ENCODE measurements at places on chromosomes 7 and 10.

- DNase-seq: no peak
These were observed 230.5 kb upstream of the MBL2 start for GRCh38 chr10:53003094-53003493.

GRCh38 chr7:32611201-32612099 lies 116.2 kb downstream of the AVL9 start:
- DNase-seq: no peak

- no peak for DNase-seq
These were observed 38.8 kb upstream of the DNAH11 start for GRCh38 chr7:21504021-21504420.

DNA sequence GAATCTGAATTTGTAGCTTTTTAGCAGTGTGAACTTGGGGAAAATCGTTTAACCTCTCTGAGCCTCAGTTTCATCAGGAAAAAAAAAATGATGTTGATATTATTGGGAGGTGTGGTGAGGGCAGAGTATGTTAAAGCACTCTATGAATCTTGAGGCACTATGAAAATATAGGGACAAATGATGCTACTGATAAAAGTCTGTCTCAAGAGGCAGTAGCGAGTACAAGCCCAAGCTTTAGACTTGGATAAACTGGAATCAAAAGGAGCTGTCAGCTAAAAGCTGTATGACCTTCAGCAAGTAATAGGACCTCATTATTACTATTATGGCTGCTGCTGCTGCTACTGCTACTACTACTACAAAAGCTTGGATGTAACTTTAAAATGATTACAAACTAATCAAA lies 8.4 kb downstream of the ZNF277 start:
- DNase-seq: no peak

- no peak for DNase-seq
These were observed 7.5 kb upstream of the DNAJC1 start for GRCh38 chr10:22010973-22011408.

- DNase-seq: no peak
These were observed 645 bp downstream of the SLC26A4 start for GRCh38 chr7:107661081-107661864.

- no peak for DNase-seq
These were observed 35.8 kb downstream of the OTUD1 start for GRCh38 chr10:23474626-23475025.

GRCh38 chr10:132133005-132133404 lies 53.7 kb upstream of the DPYSL4 start:
- no peak for DNase-seq

- peak; percentile 34 for DNase-seq
These were observed 168.4 kb upstream of the IMMP2L start for GRCh38 chr7:111730476-111731300.

- no peak for DNase-seq
These were observed 92.4 kb downstream of the ARID5B start for GRCh38 chr10:61993711-61994401.

DNA sequence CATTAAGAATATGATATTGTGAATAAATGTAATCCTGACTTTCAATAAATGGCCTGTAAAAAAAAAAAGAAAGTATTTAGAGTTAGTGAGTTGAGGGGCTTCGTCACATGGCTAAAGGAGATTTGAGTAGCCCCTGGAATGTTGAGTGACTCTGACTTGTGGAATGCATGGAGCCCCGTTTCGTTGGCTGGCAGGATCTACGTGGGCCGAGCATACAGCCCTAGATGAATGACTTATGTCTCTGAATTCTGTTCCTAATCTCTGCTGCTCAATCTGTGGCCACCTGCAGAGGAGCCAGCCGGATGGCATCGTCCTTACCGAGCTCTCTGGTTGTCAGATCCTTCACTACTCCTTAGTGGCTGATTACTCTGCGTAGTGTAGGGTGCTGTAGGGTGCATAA lies 155.7 kb downstream of the MGMT start:
- DNase-seq: no peak

GRCh38 chr7:81469869-81470723 lies 299.8 kb downstream of the HGF start:
- DNase-seq: peak; percentile 23

DNA sequence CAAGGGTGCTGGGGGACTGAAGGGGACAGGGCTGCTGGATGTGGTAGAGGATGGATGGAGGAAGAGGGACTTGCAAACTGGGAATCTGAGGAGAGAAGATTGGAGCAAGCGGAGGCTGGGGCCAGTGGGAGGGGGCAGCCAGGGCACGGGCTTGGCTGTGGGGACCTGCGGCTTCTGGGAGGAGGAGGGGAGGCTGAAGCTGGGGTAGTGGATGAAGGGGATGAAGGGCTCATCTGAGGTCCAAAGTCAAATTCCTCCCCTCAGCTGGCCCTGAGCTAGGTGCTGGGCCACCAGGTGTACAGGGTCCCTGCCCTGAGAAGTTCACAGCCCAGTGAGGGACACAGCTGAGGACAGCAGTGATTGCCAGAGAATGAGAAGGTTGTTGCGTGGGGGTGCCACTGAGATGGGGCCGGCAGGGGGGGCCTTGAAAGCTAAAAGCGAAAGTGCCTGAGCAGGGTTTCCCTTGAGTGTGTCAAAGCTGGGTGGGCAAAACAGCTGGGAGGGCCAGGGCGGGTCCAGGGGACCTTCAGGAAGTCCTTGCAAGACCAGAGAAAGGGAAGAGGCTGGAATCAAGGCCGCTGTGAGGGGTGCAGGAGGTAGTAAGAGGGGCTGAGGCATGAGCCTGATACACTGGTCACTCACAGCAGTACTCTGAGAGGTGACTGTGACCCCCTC lies 75.2 kb downstream of the MYL10 start:
- no peak for DNase-seq

DNA sequence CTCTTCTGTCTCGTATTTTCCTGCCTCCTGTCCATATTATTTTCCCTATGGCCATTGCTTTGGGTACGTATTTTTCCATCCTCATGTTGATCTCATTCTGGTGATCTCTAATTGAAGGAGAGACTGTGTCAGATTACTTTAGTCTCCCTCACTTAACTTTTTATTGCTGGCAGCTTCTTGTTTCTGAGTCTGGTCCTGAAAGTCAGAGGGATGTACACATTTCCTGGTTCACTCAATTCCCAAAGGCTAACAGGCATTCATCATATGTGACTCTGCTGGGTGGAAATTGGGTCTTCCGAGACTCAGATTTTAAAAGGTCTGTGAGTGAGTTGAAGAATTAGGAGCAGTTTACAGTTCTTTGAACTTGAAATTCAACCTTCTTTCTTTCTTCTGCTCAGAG lies 10.9 kb downstream of the UMAD1 start:
- DNase-seq: no peak

DNA sequence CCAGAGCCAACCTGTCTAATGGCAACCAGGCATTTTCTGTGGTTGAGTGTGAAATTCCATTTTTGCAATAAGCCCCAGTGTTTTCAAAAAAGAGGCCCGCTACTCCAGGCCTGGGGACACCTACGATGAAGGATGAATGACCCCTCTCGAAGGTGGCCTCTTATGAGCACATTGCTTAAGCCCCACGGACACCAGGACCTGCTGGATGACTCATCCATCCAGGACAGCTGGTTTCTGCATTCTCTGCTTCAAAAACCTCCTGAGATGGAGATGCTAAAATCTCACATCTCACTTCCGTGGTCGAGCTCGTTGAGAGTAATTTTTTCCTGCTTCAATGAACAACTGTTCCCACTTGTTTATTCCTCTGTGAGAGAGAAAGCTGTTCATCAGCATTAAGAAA lies 150.2 kb upstream of the FZD8 start:
- no peak for DNase-seq

DNA sequence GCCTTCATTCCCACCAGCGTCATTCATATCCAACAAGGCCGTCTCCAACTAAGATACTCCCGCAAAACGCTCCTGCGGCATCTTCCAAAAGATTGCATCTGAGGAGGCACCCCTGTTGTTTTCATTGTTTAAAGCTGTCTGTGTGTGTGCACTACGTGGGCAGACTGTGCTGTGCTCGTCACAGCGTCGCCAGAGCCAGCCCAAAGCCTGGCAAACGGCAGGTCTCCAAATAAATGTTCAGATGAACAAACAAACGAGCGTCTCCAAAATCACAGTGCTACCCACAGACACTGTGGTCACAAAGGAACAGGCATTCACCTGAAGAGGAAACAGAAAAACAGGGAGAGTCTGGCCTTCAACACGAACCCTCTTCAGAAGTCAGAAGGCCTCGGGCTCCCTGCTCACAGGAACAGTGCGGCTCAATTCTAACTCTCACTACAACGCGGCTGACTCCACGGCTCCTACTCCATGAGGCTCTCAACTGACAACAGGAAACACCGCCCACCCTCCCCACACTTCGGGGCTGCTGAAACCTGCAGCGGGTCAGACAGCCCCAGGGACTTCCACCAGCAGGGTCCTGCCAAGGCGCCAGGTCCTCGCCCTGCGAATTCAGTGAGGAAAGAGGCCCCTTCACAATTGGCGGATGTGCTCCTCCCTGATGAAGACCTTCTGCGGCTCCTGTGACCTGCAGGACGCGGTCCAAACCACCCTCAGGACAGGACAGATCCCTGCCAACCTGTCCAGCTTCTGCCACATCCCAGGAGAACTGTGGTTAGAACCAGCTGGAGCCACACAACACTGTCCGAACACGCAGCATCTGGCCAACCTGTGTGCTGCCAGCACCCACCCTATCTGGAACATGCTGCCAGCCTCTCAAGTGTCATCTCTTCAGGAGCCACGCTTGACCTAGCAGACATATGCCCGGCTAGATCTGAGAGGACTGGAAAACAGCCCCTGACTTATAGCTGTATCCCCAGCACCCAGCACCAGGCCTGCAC lies 36.1 kb downstream of the MAD1L1 start:
- no peak for DNase-seq

DNA sequence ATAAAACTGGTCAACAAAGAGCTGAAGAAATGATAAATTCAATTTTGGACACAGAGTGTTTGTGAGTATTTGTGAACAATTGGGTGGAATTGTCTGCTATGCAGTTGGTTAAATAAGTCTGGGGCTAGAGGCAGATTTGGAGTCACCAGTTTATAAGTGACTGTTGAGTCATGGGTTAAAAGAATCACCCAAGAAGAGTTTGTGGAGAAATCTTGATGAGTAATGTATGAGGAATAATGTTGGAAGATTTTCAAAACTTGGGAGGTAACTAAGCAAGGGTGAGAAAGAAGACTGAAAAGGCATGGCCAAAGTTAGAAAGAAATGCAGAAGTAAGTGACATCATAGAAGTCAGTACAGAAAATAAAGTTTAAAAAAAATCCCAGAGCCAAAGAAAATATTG lies 750.7 kb downstream of the MAGI2 start:
- DNase-seq: peak; percentile 11

- DNase-seq: no peak
These were observed 251.5 kb upstream of the PLPP4 start for GRCh38 chr10:120205368-120206018.

DNA sequence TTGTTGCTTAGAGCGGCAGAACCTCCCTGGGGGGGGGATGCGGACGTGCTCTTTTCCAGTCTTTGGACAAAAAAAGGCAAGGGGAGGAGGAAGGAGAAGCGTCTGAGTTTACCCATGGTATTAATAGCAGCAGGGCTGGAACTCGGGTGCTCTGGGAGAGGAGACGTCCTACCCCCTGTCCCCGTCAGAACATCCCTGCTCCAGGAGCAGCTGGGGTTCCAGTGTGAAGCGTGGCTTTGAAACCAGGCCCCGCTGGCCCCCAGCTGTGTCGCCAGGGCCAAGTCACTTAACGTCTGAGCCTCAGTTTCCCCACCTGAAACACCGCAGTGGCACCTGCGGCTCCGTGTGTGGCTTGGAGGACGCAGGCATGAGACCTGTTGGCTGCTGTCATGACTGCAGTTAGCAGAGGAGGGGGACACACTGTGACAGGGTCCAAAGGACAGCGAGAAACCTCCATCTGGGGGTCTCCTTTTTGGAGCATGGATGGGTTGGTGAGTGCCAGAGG lies 1.4 kb downstream of the AMZ1 start:
- DNase-seq: no peak
